ENCODE measurements at places on chromosomes 7 and 10.

- no peak for DNase-seq
These were observed 84.3 kb downstream of the WDFY4 start for GRCh38 chr10:48768926-48769325.

DNA sequence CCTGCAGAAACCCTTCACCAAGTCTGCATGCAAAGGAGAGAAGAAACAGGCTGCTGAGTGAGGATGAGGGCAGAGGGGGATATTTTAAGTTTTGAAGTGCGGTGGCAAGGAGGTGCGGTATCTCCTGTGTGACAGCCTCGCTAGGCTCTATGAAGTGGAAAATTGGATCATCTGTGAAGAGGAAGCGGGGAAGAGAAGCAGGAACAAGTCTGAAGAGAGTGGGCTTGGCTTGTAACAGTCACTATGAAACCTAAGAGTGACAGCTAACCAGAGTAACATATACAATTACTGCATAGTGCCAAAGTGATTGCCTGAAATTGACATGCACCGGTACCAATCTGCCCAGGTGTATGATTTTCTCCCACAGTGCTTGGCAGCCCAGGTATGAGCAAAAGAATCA, 287.5 kb upstream of the KLF14 start:
- DNase-seq, result no peak

DNA sequence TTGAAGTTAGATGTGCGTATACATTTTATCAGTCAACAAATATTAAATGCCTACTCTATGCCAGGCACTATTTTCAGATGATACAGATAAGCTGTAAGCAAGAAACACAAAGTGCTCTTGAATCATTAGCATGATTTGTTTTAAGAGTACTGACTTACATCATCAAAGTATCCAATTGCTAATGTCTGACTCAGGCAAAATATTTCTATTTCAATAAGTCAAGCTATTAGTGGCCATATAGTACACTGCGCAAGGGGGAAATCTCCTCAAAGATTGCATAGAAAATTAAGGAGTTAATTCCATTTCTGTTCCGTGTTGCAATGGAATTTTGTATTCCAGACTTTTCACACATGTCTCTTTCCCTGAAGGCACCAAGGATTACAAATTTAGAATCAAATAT, 46.1 kb upstream of the DNAJC1 start:
- peak; percentile 10 for DNase-seq

- no peak for DNase-seq
These were observed 175.9 kb downstream of the EBF3 start for GRCh38 chr10:129788215-129788614.

- no peak for DNase-seq
These were observed 139.6 kb upstream of the UNC5B start for GRCh38 chr10:71072823-71073210.

- peak; percentile 17 for DNase-seq
These were observed 38.4 kb downstream of the DIP2C start for GRCh38 chr10:650886-651615.

- DNase-seq, result no peak
These were observed 146.7 kb upstream of the SP4 start for GRCh38 chr7:21281193-21281592.

DNA sequence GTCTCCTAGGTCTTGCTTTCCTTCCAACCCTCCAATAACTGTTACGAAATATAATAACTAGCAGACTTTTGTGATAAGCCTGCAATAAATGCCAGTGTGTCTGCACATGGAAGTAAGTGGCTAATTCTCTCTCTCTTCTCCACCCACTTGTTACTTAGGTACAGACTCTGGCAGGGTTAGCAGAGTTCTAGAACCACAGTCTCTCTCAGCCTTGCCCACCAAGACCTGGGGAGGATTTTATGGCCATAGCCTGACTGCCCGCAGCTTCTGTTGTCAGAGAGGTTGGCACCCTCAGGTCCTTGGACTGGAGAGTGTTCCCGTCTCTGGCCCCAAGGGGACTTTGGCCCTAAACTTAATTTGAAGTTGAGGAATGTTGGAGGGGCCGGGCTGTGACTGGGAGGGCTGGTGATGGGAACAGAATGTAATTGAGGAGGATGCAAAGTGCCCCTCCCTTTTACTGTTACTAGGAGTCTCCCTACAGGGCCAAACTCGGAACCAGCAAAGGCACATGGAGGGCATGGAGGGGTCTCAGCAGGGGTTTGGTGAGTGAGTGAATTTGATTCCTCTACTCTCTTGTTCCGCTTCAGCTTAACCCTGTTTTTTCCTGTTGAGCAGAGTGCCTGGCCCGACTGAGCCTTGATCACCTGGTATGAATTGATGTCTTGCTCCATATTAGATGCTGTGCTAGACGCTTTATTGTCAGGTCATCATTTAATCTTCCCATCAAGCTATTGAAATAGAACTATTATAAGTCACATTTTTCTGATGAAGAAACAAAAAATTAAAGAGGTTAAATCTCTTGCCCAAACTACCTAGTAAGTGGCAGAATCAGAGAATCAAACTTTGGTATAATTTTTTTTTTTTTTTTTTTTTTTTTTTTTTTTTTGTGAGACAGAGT, 37.0 kb upstream of the LCOR start:
- no peak for DNase-seq

DNA sequence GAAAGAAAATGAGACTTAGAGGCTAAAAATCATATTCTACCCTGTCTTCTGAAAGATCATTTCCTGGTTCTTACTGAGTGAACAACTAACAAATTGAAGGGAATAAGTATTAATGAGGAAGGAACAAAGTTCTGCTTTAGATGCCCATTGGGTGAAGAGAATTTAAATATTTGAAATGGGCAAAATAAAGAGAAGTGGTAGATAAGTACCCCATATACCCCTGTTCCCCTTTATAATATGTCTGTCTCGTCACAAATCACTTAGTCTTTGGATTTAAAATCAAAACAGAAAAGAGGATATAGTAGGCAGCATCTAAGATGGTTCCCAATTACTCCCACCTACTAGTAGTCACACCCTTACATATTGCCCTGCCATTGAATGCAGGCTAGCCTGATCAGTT, 13.2 kb downstream of the TES start:
- DNase-seq, result no peak

All from fibroblast of upper back skin (primary cell).